Aorta (tissue), 5 donors: ENCODE measurements at places on chromosomes 2 and 18.

DNA sequence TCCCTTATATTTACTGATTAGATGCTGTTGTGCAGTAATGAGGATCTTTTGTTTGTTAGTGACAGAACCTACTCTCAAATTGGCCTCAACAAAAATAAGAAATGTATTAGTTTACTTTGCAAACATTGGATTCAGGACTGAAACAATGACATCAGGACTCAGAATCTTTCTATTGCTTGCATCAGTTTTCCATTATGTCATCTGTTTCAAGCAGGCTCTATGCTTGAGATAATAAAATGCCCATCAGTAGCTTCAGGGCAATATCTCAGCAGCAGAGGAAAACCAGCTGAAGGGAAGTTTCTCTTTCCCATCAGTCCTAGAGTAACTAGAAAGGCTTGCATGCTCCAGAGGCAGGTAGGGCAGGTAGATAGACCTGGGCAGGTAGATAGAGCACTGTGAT, 375.5 kb upstream of the SLC8A1 start:
- DNase-seq: no peak

DNA sequence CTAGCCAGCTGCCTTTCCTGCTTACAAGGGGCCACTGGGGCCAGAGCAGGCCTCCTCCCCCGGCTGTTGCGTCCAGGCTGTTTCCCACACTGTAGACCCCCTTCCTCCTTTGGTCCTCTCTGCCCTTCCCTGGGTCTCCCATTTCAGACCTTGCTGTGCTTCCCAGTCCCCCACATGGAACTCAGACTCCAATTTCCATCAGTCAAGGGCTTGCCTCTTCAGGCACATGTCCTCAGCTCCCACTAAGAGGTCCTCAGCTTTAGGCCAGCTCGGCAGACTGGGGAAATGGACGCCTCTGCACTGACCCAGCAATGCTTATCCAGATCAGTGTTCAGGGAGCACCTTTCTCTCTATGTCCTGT, 98.0 kb upstream of the BZW1 start:
- no peak for DNase-seq

- no peak for DNase-seq
Measured at GRCh38 chr2:173942861-173943523, 22.2 kb downstream of the SP3 start.

GRCh38 chr2:40321016-40321623, 130.8 kb downstream of the SLC8A1 start:
- no peak for DNase-seq

GRCh38 chr2:70513738-70514137, 39.9 kb downstream of the TGFA start:
- DNase-seq: no peak
